Fibroblast of skin of abdomen (primary cell): ENCODE measurements at places on chromosomes 6 and 20.

DNA sequence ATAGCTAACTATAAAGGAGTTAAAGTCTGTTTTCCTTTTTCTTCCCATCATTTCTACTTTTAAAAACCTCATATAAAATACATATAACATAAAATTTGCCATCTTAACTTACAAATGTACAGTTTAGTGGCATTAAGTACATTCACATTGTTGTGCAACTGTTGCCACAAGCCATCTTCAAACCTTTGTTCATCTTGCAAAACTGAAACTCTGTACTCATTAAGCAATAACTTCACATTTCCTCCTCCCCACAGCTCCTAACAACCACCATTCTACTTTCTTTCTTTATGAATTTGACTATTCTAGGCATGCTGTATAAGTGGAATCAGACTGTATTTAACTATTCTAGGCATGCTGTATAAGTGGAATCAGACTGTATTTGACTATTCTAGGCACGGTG, 4.5 kb downstream of the CCDC170 start:
- peak; percentile 8 for DNase-seq

DNA sequence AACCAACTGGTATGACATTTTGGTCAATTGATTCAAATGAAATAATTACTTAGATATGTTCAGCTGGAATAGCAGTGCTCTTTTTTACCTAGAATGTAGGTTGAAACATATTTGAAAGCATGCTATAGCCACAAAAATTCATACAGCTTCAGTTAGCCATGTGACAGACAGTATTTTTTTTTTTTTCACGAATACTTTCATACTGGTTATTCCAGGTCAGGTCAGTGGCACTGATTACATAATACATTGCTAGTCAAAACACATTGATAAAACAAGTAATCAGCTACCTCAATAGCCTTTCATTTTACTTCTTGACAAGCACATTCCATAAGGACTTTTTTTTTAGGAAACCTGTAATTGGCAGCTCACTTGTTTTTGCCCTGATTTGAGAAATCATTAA, 222.6 kb downstream of the EYA4 start:
- no peak for DNase-seq

- DNase-seq = peak; percentile 99
Measured at GRCh38 chr6:84764332-84765049, at the start of gene TBX18. TSS of gene TBX18 (minus strand) at chr6:84764598. CDS start at chr6:84764181, 417 bp downstream.

GRCh38 chr6:28765978-28766351, 157.8 kb downstream of the TRIM27 start:
- no peak for DNase-seq

DNA sequence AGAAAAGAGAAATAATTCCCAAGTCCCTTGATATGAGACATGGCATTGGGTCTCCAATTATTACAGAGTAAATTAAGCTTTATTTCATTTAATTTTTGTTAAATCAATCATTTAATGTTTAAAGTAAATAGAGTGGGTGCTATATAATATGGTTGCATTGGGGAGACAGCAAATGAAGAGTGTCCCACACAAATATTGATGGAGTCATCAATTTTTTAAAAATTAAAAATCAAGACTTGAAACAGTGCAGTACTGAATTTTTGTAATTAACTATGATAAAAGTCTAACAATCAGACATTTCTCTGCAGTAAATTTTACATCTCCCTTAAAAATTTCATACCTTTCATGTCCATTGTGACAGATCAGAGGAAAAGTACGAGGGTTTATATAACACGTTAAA, 193.9 kb upstream of the ID4 start:
- no peak for DNase-seq
